ENCODE measurements at places on chromosomes 5 and 9. TPM values are rescaled to one million over a fixed set of nuclear protein-coding genes. Genes with fewer than 3 reads are reported as not detected.

Gene ANKRD55
- 1.3 TPM for polyA plus RNA-seq

DNA sequence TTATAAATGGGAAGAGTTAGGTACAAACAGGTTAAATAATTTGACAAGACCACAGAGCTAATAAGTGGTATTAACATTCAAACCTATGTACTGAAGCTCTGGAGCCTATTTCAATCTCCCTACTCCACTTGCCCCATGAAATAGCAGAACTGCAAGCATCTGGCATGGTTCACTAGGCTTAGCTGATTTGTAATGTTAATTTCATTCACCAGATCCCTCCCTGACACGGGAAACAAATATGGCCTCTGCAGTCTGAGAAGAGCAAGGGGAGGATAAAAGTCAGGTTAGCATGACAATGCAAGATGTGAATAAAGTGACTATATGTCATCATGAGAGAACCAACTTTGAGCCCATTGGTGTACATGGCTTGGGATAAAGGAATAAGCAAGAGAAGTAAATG, 428.8 kb downstream of the BRINP1 start:
- no peak for DNase-seq

DNA sequence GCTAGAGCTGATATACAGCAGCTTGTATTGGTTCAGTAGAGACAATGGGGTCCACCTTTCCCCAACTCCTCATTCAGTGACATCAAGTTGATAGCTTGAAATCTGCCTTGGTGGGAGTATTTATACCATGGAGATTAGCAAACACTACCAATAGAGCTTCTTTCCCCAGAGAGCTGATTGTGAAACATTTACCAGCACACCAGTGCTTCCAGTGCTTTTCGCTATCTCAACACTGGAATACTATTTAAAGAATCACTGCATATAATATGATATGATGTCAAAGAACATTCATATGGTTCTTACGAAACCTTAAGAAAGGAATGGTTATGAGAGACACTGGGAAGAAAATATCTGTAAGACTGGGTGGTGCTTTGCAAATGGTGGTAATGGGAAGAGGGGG, 21.8 kb upstream of the RNF145 start:
- DNase-seq: no peak

Gene PCDHB8
- polyA plus RNA-seq: 1.5 TPM

DNA sequence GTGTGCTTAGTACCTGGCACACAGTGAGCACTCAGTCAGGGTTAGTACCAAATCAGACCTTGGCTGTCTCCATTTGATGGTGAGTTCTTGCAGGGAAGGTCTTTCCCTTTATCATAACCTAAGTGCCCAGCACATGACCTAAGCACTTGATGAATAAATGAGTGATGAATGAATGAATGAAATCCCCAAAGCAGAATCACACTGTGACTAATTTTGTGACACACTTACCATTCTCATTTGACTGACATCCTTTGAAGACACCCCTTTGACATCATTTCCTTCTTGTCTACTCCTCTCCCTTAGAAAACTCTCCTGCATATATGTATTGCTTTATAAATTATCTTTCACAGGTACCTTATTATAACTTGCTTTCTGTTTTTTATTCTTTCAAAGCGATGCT, 130.2 kb upstream of the ELL2 start:
- no peak for DNase-seq

Gene ZNF454
- polyA plus RNA-seq: 10.3 TPM

- DNase-seq: no peak
Measured at GRCh38 chr9:123929177-123929869, 603 bp downstream of the DENND1A start.

DNA sequence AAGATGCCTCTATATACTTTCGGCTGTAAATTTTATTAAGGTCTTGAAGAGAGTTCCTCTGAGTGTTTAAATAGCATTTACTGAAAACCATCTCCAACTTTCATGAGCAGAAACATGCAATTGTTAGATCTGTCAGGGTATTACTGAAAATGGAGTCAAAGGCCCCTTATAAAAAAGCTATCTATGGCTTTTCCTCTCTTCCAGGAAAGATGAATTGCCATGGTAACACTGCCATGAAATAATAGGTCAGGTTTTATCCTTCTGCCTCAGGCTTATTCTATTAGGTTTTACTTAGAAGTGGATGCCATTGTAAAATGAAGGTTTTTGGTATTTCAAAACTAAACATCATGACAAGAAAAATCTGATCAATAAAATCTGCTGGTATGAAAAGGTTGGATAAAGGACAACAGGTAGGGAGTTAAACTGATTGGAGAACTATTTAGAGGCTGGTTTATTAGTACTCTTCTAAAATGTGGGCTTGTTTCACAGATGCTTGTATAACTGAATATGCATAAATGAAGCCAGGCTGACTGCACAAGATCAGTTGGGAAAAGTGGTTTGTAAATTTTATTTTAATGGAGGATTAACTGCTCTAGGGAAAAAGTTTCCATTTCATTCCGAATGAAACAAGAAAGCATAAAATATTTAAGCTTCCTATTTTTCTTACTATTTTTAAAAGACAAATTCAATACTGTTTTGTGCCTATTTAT, 135.5 kb downstream of the RAB3C start:
- no peak for DNase-seq

- no peak for DNase-seq
Measured at GRCh38 chr9:127538849-127539258, 73.2 kb upstream of the STXBP1 start.

GRCh38 chr9:34158362-34158869, 20.4 kb upstream of the UBAP1 start:
- no peak for DNase-seq

DNA sequence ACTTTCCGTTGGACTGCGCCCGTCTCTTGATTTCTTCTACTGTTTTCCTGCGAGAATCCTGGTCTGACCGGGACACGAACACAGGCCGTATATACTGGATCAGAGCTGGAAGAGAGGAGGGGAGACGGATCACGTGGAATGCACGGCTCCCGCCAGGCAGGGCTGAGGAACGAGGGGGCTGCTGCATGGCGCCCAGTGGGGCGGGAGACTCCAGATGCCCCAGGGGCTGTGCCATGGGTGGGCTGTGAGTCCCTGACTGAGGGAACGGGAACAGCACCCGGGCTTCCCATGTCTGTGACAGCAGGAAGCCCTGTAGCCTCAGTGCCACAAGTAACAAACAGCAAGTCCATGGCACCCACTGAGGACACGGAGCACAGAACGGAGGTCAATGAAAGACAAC, 34.0 kb downstream of the LPCAT1 start:
- DNase-seq: no peak

DNA sequence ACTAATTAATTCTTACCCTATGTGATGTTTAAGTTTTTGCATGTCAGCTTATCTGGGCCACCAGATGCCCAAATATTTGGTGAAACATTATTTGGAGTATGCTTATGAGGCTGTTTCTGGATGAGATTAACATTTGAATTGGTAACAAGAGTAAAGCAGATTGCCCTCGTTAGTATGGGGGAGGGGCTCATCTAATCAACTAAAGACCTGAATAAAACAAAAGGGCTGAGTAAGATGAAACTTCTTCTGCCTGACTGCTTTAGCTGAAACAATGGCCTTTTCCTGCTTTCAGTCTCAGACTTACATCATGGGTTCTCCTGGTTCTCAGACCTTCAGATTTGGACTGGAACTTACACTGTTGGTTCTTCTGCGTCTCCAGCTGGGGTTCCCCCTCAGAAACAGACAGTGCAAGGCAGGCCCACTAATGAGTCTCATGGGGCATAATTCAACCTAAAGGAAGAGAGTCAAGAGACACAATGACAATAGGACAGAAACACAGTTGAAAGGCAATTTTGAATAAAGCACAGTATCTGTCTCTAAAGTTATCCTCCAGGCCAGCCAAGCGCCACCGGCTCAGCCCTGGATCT, 288.4 kb downstream of the CAAP1 start:
- no peak for DNase-seq

DNA sequence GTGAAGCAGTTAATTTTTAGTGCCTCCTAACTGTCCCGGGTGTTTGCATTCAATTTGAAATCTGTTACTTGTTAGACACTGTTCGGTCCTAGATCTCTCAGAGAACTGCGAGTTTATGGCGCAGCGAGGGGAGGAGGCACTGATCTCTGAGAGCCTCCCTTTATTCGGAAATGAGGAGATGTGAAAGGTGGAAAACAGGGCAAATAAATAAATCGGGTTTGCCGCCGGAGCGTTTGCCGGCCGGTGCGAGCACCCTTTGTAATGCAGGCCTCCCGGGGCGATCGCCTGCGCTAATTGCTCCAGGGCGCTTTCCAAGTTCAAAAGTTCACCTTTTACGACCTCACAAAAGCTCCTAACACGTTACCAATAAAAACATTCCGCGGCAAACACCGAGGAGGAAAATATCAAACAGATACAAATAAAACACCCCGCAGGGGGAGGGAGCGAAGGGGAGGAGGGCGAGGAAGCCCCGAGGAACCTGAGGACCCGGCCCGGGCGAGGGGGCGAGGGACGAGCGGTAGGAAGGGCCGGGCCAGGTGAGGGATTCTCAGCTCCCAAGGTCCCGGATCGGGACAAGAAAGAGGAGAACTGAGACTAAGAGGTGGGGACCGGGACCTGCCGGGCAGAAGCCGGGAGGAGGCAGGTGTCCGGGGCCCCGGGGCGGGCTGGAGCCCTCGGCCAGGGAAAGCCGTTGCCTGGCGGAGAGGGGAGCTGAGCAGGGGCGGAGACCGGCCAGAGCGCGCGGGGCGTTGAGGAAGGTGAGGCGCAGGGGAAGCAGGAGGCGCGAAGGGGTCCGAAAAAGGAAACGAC, 1.4 kb downstream of the NR6A1 start:
- DNase-seq: no peak

Gene NPR3
- 20.2 TPM for polyA plus RNA-seq

- DNase-seq: no peak
Measured at GRCh38 chr5:172508471-172509404, 54.4 kb upstream of the SH3PXD2B start.

Gene FAM221B
- 0.41 TPM for polyA plus RNA-seq

Gene CCNI2
- 4.1 TPM for polyA plus RNA-seq

DNA sequence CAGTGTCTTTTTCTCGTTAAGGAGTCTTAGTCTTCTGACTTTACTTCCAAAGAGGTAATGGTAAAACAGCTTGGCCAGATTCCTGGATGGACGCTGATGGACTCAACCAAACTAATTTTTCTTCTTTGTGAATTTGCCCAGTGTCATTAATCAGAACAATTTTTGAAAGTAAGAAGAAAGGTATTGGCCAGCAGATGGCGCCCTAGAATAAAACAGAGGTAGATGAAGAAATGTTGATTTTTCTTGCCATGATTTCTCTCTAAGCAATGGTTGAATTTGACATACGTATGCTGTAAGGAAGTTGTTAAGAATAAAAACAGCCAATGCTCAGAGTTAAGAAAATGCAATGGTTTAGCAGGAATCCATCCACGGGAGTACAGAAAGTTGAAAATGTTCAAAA, 500.0 kb downstream of the DIRAS2 start:
- DNase-seq: peak; percentile 59

DNA sequence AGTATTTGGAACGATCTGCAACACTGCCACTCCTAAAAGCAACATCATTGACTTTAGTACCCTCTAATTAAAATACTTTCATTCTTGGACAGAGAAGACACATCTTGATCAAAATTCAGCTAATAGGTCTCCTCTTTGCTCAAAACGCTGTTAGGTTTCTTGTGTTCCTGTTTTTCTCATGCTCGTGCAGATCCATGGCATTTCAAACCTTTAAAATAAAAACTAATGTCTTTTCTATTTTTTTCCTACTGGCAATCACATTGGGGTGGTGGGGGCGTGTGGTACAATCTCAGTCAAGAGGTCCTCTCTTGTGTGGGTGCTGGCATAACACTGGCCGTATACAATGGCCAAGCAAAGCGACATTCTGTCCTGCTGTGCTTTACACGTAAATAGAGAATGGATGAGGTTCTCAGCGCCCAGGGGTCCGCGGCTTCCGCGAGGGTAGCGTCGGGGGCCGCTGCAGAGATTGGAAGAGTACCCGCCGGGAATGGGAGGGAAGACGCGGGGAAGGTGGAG, 315 bp upstream of the GPR150 start:
- DNase-seq: no peak

Measured in renal pelvis (tissue), 12 donors.